Activated CD4-positive, CD25-positive, alpha-beta regulatory T cell treated with anti-CD3 and anti-CD28 coated beads, Interleukin-2, amount 50 U/mL, for 72 hours (primary cell): ENCODE measurements at places on chromosomes 4 and X.

GRCh38 chrX:53153581-53153980 is 59.6 kb downstream of the KANTR start:
- DNase-seq, result no peak

- DNase-seq, result no peak
Measured at GRCh38 chr4:107060388-107060787, 24.3 kb upstream of the DKK2 start.

- DNase-seq, result no peak
Measured at GRCh38 chr4:31089815-31090214, 369.6 kb downstream of the PCDH7 start.

- DNase-seq, result no peak
Measured at GRCh38 chr4:112284166-112284565, 1.5 kb downstream of the TIFA start.

- DNase-seq, result no peak
Measured at GRCh38 chr4:110798687-110799086, 175.8 kb upstream of the PITX2 start.
